Stimulated activated CD8-positive, alpha-beta memory T cell treated with anti-CD3 and anti-CD28 coated beads, Interleukin-4, amount 100 ng/mL, for 24 hours (primary cell): ENCODE measurements at places on chromosomes 12 and 14.

GRCh38 chr12:4024701-4025100, 151.5 kb upstream of the PARP11 start:
- no peak for DNase-seq

- DNase-seq, result no peak
Measured at GRCh38 chr12:59627582-59627981, 31.8 kb downstream of the SLC16A7 start.

GRCh38 chr14:30179381-30180130, 251.9 kb upstream of the PRKD1 start:
- no peak for DNase-seq

DNA sequence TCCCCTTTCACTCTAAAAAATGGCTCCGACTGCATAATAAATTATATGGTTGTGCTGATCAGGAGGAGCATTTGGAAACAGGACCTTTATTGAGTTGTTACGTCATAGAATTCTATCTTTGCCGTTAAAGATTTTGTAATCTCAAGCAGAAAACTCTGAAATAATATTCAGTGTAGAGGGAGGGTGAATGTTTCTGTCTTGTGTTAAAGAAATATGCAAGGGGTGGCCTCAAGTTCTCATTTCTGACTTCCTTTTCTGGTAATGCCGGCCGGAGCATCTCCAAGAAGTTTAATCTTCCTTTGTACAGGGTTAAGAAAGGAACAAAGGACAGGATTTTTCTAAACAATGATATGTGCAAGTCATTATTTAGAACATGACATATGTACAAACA, 165.1 kb downstream of the SLC38A4 start:
- no peak for DNase-seq

DNA sequence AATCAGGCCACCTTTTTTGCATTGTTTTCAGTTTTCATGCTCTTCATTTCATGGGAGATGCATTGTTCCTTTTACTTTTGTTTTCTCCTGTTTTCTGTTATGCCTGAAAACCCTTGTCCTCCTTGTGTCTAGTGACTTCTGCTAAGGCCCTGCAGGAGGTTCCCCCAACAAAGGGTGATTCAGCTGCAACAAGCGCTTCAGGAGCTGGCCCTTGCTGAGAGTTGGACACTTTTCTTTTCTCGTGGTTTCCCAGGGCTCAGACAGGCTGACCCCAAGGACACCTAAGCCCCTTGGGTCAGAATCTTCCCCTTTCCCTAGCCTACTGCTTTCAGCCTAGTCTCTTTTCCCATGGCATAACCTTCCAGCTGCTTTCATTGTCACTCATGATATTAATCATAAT, 98.9 kb downstream of the PLXNC1 start:
- no peak for DNase-seq

GRCh38 chr14:89618811-89619551, 201.9 kb upstream of the FOXN3 start:
- peak; percentile 44 for DNase-seq

- DNase-seq, result no peak
Measured at GRCh38 chr14:61899497-61899896, 137.3 kb downstream of the SNAPC1 start.
